NCI-H187 (cell line): ENCODE measurements at places on chromosomes 6 and 20.
A peak's percentile ranks its signal among the peaks of the same experiment; 100 is the strongest.

- no peak for DNase-seq
These were observed 5.3 kb upstream of the PRR18 start for GRCh38 chr6:166313255-166314070.

- no peak for DNase-seq
These were observed 70.8 kb downstream of the CD164 start for GRCh38 chr6:109311471-109311870.

DNA sequence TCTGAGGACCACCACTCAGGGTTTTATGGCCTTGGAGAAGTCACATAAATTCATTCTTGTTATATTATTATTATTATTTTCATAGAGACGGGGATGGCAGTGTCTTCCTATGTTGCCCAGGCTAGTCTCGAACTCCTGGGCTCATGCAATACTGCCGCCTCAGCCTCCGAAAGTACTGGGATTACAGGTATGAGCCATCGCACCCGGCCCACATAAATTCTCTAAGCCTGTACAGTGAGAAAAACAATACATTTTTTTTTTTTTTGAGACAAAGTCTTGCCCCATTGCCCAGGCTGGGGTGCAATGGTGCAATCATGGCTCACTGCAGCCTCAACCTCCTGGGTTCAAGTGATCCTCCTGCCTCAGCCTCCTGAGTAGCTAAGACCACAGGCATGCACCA is 753 bp upstream of the FASTKD5 start:
- DNase-seq, result no peak

DNA sequence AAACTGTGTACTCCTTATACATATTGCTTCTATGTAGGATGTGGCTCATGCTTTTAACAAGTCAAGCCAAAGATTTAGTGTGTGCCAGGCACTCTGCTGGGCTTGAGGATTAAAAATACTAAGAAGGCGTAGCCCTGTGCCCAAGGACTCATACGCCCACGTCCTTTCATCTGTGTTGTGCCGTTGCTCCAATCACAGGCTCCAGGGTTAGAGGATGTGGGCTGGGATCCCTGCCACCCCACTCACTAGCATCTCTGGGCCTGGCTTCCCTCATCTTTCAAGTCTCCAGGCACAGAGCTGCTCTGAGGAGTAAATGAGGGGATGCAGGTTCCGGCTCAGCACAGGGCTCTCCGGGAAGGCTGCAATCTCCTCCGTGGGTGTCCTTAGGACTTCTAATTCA is 214.2 kb downstream of the SYNDIG1 start:
- no peak for DNase-seq

GRCh38 chr20:3863317-3863716 is 16.7 kb downstream of the MAVS start:
- no peak for DNase-seq

- no peak for DNase-seq
These were observed 157.2 kb downstream of the QKI start for GRCh38 chr6:163571730-163572129.

DNA sequence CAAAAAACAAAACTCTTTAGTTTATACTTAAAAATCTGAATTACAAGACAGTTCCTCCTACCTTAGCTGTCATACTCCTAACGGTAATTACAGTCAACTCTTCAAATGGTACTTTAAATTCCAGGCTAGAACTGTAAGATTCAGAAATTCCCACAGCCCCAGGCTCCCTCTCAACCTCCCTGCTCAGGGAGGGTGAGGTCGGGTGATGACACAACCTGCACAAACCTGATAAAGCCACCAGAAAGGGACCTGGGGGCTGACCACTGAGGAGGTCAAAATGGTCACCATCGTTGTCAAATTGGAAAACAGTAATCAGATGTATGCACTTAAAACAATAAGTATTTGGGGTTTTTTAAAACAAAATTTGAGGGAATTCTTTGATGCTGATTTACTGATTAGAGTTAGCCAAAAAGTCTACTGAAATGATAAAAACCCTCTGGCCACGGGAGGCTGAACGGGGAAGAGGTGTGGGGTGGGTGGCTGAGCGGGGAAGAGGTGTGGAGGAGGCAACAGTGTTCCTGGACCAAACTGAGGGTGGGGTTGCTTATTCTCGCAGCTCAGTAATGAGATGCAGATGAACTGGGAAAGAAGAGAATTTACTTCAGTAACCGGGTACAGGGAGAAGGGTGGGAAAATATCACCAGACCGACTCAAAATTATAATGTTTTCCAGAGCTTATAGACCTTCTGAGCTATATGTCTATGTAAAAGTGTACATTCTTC is 52.4 kb downstream of the SLC22A1 start:
- DNase-seq, result no peak

GRCh38 chr20:2379511-2380229 is 1.0 kb upstream of the TGM6 start:
- no peak for DNase-seq

GRCh38 chr20:29743101-29743931 is 1514.1 kb upstream of the DEFB115 start:
- DNase-seq, result no peak

DNA sequence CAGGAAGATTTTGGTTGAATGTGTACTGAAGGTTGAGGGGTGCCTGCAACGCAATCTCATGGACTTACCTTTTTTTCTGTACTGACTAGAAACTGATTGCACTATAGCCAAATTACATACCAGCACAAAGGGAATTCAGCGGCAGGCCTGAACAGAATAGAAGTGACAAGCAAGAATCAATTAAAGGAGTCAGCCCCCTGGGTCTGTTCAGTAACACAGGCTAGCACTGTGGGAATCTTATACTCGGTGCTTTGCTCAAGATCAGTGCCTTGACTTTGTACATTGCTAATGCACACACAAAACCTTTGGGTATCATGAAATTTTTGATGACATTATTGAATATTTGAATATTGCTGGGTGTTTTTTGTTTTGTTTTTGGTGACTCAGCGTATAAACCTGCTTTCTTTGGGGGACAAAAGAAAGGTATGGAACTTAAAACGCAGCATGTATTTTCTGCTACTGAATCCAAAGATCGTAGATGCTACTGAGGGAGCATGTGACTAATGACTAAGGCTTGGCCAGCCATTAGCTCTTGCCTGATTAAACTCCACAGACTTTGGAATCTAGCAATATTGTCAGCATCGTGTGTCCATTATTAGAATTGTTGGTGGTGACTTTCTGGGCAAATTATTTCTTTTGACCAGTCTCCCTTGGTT is 236.6 kb downstream of the ARID1B start:
- DNase-seq, result no peak

DNA sequence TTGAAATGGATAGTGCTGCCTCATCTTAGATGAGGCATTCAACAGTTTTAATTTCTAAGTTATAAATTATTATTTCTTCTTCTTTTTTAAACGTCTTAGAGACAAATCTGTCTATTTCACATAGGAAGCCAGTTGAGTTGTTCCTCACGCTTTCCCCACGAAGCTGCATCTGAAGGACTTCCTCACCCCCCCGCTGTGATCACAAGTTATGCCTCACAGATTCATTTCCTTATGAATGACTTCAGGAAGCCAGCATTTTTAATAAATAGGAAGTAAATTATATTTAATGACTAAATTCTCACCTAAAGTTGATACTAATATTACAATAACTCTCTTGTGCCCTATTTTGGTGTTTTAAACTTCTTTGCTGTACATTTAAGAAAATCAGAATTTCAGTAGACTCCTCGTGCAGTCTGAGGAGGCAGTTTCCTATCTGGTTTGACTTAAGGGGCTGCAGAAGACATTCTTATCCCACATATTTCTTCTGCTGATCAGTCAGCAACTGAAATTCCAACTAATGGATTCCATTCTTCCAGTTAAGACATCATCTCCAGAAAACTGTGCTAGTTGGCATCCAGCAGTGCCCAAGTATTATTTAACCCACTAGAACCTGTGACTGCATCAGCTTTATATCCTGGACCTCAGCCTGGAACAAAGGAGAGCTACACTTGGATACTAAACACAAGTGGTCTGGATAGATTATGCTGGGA is 182.7 kb upstream of the CCN2 start:
- no peak for DNase-seq

GRCh38 chr6:140285998-140286690 is 911.7 kb upstream of the CITED2 start:
- no peak for DNase-seq

DNA sequence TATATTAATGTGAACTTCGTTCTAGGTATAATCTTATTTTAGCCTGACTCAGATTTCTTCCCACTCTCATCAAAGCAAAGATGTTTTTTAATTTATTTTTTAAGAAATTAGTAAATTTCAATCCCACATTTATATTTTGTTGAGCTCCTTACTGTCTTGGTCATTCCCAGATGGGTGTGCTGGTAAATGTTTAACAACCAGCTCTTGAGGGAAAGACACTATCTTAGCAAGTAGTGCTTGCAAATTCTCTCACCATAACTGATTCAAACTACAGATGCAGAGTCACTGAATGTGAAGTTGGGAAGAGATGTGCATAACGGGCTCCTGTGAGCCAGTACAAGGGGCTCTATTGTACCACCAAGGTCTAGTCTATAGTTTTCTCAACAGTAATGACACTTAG is 29.8 kb upstream of the BTN3A2 start:
- no peak for DNase-seq

DNA sequence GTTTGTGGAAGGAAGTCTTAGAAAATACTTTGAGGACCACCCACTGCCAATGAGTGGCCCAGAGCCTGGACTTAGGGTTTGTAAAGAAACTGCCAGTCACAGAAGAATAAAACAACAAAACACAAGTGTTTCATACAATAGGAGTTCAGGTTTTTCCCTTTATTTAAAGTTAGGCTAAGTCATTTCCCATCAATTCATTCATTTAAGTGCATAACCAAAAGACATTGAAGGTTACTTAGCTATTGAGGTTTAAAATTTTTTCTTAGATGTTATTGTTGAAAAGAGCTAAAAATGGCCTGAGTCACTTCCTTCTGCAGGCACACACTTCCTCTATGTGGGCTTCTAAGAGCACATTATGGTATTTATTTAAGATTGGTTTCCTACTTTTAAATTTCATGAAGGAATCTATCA is 54.2 kb downstream of the ARMC2 start:
- no peak for DNase-seq

- DNase-seq, result no peak
These were observed 67.0 kb upstream of the PDE7B start for GRCh38 chr6:135784507-135784906.

DNA sequence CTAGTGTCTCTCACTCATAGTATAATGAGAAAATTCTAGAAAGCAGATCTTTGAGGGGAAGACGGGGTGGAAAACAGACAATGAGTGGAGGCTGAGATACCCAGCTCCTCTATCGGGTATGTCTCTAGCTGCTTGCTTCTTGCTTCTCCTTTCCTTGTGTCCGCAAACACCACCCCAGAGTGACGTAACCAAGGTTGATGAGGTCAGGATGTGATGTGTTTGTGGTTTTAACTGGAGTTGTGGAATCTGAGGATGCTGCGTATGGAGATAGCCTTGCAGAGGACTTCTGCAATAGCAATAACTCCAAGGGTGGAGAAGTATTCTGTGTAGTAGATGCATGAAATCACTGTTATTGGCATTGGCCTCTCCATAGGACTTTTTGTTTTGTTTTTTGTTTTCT is 132.7 kb upstream of the IFNGR1 start:
- DNase-seq, result no peak

DNA sequence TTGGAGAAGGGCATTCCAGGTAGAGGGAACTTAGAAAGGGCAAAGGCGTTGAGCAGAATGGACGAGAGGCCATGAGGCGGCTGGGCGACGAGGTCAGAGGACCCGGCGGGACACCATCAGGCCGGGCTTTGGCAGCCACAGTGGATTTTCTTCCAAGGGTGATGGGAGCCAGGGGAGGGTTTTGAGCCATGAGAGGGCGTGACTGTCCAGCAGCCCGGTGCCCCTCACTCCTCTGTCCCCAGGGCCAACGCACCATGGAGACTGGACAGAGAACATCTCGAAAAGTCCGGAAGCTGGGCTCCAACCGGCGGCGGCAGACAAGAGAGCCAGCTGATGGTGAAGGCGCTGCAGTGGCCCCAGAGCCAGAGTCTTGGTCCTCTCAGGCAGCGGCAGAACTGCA is 6.4 kb downstream of the RAB44 start:
- DNase-seq, result no peak

GRCh38 chr6:38114976-38115625 is 295.6 kb downstream of the ZFAND3 start:
- peak; percentile 60 for DNase-seq

DNA sequence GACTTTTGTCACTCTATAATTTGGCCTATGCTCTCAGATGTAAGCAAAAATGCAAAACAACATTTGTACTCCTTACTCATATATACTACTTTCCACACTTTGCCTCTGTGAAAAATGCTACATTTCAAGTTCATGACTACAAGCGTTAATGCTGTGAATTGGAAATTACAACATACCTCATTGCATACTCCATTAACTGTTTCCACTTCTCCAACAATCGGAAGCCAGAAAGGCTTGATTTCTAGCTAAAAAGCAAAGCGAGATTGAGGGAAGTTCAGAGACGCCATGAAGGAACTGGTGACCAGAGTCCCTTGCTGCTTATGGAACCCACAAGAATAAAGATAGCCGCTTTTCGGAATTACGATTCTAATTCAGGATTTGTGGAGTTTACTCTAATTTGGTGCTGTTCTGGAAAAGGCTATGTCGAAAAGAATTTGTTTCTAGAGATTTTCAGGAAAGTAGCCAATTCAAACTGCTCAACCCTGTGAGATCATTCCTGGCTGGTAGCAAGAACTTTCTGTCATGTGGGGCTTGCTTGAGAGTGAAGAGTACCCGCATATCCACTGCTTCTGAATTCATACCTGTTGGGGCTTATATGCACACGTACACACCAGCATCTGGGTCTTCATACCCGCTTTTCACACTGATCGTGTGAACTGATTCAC is 98.0 kb upstream of the CITED2 start:
- DNase-seq, result no peak

- no peak for DNase-seq
These were observed 452.1 kb upstream of the PLCB4 start for GRCh38 chr20:8616792-8617191.

DNA sequence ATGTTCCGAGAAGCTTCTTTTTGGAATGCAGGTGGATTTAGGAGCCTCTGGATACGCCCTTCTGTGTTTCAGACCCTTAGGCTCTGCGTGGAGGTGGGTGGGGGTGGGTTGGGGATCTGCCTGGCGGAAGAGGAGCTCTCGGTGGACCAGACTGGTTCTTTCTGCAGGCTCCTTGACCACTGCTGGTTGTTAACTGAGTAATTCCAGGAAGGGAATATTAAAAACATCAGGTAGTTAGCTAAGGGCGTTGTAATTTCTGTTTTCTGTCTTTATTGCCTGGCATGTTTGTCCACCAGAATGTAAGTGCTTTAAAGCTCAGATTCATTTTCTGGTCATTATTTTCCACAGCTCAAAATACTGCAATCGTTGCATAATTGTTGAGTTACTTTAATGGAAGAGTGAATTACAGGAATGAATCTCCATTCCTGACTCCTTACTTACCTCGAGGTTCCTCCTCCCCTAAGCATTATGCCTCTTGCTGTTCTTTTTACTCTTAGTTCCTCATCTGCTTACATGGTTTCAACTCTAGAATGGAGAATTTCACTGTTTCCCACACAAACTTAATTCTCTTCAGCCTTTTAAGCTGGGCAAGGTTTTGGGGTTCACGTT is 5.9 kb downstream of the CDYL start:
- no peak for DNase-seq

GRCh38 chr6:109955491-109955890 is 22.6 kb upstream of the GPR6 start:
- no peak for DNase-seq
